Brain microvascular endothelial cell (primary cell): ENCODE measurements at places on chromosomes 7 and 10.
A peak's percentile ranks its signal among the peaks of the same experiment; 100 is the strongest.

- DNase-seq, result no peak
Measured at GRCh38 chr7:73340514-73340913, 12.6 kb downstream of the FKBP6 start.

DNA sequence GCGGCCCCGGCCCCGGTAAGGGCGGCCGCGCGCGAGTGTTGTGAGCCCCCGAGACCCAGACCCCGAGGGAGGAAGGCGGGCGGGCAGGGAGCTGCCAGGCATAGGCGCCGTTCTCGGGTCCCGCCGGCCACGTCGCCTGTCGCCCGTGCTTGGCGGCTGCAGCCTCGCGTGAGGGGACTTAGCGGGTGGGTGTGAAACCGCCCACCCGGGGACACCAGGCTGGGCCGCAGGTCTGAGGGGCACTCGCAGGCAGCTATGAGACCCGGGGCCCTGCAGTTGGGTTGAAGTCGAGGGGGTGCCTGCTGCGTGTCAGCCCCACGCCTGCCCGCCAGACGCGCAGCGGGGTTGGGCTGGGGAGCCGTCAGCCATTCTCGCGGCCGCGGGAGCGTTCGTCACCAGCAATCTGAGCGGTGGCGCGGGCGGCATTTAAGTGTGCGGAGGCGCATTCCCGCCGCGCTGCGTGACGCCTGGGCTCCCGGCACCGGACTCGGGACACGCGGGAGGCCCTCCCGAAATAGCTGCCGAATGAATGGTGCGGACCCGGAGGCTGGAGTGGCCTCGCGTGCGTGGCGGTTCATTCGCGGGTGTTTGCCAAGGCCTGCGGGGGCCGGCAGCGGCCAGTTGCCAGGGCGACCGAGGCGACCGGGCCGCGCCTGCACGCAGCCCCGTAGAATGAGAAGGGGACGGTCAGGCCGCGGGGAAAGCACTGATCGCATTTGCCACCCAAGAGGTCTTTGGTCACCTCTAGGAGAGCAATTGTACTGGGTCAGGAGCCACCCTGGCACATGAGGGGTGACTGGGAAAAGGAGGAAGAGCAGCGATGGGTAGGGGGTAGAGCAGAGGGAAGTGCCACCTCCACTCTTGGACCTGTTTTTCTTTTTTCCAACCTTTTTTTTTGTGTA lies 750 bp downstream of the ZNF398 start:
- DNase-seq, result peak; percentile 38

DNA sequence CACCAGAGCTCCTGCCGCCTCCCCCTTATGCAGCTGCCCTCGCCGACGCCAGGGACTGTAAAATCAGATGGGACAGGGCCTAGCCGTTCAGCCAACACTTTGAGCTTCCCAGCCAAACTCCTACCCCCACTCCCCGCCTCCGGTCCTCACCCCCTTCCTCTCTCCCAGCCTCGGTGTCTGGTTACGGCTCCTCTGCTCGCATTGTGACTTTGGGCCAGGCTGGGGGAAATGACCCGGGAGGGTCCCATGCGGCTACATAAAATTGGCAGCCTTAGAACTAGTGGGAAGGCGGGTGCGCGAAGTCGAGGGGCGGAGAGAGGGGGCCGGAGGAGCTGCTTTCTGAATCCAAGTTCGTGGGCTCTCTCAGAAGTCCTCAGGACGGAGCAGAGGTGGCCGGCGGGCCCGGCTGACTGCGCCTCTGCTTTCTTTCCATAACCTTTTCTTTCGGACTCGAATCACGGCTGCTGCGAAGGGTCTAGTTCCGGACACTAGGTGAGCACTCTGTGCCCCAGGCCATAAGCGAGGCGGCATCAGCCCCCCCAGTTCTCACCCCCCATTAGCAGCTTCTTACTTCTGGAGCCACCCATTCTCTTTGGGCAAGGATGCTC lies at the start of gene KAZALD1:
KAZALD1 (plus strand) TSS at position 366 of the 608 bp plus-strand sequence. CDS start 604 bp downstream, outside the sequence.
- DNase-seq, result no peak

- peak; percentile 78 for DNase-seq
Measured at GRCh38 chr10:26780793-26781601, 79.8 kb downstream of the ABI1 start.

GRCh38 chr7:44621034-44621749 lies 14.8 kb downstream of the OGDH start:
- no peak for DNase-seq

- no peak for DNase-seq
Measured at GRCh38 chr7:295155-296154, 5.5 kb downstream of the FOXL3 start.

- DNase-seq, result peak; percentile 32
Measured at GRCh38 chr7:81013083-81013817, 94.4 kb upstream of the SEMA3C start.

- no peak for DNase-seq
Measured at GRCh38 chr10:113552701-113553100, at the start of gene HABP2. Gene HABP2 (plus strand): TSS chr10:113553053. CDS start chr10:113553122, 69 bp downstream.

DNA sequence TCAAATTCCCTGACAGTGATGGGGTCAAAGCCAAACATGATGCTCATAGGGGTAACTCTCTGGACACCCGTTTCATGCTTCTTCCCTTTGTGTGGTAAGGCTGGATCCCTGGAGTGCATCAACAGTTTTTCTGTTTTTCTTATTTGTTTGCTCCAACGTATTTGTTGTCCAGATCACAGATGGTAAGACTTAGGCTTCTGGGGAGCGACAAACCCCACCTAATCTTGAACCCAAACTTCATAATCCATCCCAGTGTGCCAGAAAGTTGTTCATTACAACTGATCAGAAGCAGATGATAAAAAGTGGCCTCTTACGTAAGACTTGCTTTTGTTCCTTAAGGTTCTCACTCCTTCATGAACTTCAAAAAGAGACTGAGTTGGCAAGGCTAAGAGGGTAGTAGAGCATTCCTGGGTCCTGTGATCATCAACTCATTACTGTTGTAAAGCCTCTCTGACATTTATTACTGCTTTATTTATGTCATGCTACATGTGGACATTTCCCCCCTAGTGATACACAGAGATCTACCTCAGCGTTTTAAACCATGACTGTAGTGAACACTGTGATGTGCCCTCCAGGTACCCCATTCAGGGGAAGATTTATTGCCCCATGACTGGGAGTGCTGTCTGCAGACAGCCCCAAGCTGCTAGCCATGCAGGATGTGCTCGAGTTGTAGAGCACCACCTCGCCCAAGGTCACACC lies 125.6 kb downstream of the CCDC71L start:
- no peak for DNase-seq
